ENCODE measurements at places on chromosomes 11 and 22. TPM values are rescaled to one million over a fixed set of nuclear protein-coding genes. Genes with fewer than 3 reads are reported as not detected.

ZBTB16 gene
- total RNA-seq: 19.1 TPM

GRCh38 chr11:7437696-7438095 is 47.6 kb upstream of the OLFML1 start:
- DNase-seq: no peak

MMP10 gene
- not detected for total RNA-seq

SYT8 gene
- 6.2 TPM for total RNA-seq

DNA sequence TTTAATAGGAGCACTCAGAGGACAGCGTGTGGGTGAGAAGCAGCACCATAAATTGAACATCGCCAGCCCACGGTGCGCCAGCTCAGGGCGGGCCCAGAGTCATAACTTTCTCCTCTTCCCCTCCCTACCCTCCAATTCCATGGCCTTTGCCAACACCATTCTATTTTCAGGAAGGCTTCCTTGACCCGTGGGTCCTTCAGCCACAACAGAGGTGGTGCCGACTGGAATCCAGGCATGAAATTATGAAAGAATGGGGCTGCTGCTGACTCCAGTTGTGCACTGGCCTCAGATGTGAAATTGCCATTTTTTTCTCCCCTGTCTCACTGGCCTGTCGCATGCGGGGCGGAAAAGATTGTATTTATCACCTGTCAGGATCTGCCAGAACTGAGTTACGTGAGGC is 345.9 kb downstream of the MIAT start:
- no peak for DNase-seq

TSSK2 gene
- total RNA-seq: not detected

GRCh38 chr22:46025225-46025972 is 48.4 kb upstream of the WNT7B start:
- DNase-seq: no peak
